ENCODE measurements at places on chromosomes 7 and 10.

DNA sequence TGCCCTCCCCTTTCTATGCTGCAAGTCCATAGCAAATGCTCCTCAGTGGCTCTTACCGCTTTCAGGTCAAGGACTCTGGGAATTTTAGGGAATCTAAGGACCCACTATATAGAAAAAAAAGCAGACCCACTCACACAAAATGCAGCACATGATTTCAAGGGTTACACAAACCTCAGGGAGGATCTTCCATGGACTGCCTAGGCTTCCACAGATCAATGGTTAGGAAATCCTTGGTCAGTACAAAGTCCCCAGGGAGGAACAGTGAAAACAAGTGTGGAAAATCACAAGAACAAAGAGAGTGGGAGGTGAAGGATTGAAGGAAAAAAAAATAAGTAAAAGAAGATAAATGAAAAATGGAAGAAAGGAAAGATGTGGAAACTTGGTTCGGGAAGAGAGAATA is 188.4 kb downstream of the AHR start:
- no peak for DNase-seq

- DNase-seq: peak; percentile 69
These were observed 1246.6 kb upstream of the LRRN3 start for GRCh38 chr7:109844362-109844761.

DNA sequence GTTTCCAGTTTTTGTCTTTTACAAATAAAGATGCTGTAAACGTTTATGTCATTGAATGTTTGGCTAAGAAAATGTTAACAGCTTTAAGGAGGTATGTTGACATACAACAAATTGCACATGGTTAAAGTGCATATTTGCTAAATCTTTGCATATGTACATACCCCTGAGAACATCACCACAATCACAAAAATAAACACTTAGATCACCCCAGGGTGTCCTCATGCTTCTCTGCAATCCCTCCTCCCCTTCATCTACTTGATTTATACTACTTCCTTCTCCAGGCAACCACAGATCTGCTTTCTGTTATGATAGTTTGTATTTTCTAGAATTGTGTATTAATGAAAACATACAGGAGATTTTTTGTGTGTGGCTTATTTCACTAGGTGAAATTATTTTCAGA is 209.5 kb downstream of the GLRX3 start:
- no peak for DNase-seq

GRCh38 chr10:48251152-48251524 is 23.4 kb downstream of the FRMPD2 start:
- DNase-seq: no peak

GRCh38 chr10:80614576-80615416 is 77.1 kb downstream of the SH2D4B start:
- no peak for DNase-seq

GRCh38 chr7:106982415-106982814 is 62.1 kb upstream of the PRKAR2B start:
- peak; percentile 94 for DNase-seq

DNA sequence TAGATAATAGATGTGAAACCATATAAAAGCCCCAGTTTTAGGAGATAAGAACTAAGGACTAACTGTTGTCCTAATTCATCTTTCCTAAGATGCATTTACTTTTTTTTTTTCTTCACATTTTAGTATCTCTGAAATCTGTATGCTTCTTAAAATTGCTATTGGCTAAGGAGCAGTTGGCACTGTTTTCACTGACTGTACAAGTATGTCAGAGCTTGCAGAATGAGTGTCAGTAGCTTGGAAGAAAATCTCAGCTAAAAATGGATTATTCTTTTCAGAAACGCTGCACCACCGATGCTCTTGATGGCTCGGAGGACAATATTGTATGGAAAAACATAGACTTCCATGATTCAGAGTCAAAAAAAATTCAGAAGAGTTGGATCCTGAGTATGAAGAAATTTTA is 91.1 kb upstream of the DNAJB12 start:
- no peak for DNase-seq

DNA sequence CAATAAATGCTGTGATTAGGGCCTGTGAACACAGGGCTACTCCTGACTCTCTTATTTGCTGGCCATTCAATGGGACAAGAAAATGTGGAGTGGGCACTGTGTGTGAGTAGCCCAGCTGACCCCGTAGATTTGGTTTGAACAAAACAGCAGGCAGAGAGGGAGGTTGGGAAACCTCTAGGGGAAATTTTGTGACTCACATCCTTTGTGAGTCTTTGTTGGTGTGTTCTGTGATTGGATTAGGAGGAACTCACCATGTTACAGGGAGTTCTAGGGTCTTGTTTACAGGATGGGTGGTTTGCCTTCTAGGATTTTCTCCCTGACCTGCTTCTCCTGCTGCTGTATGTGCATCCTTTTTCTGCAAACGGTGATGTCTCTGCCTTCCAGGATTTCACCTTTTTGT is 128.3 kb upstream of the MKI67 start:
- no peak for DNase-seq

DNA sequence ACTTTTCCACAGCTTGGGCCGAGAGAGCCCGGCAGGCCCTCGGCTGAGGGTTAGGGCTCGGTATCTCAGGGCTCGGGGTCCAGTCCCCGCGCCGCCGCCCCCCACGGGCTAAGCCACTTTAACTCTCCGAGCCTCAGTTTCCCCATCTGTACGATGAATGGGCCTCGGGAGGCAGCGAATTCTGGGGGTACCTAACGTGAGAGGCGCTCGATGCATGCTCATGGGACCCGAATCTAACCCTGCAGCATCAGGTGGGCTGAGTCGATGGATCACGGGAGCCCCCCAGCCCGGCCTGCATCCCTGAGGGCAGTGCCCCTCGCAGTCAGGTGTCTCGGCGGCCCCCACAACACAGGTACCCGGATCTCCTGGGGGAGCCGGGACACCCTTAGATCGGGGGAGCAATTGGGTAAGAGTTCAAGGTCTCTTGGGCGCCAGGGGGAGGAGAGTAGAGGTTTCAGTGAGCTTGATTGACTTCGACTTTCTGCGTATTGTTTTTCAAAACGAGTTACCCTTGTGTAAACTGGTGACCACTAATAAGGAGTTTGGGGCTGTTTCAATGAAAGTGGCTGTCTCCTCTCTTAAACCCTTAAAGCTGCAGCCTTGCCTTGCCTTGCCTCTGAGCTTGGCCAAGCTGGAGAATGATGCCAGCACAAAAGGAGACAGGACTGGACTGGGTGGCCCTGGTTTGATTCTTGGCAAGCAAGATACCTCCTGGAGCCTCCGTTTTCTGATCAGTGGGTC is 631 bp downstream of the POR start:
- DNase-seq: peak; percentile 18

- DNase-seq: no peak
These were observed 12.9 kb upstream of the OGDHL start for GRCh38 chr10:49775014-49775413.

DNA sequence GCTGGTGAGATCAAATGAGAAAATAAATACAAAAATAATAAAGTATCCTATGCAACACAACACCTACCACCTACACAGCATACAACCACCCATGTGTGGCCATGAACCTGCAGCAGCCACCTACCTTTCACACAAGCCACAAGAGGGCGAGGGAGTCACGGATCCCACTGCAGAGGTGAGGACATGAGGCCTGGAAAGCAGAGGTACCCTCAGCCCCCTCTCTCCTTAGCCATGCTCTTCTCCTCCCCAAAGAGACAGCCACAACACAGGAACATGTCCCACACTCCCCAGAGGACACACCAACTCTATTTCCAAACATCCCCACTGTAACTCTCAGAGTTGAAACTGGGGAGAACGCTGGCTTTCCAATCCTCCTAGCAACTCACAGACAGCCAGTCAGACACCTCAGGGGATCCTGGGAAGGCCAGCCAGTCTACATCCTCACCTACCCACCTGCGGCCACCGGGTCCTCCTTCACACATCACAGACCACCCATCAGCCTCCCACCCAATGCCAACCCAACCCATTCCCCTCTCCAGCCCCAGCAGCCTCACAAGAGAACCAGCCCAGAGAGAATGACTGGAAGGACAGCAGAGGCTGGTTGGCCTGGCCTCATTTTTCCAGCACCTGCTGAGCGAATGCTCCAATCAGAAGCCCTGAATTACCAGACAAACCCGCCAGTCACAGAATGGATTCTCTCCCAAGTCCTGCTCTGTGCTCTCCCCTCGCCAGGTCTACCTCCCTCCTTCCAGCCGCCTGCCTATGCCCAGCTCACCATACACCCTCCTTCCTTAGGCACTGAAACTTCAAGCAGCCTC is 18.4 kb downstream of the DLG5 start:
- peak; percentile 8 for DNase-seq
